Brain microvascular endothelial cell (primary cell): ENCODE measurements at places on chromosomes 11 and 22.

GRCh38 chr11:26027887-26028286 lies 304.0 kb upstream of the ANO3 start:
- DNase-seq, result no peak

GRCh38 chr11:76184551-76184993 lies 21.7 kb downstream of the WNT11 start:
- DNase-seq, result no peak

GRCh38 chr22:24953384-24954113 lies 1.0 kb downstream of the KIAA1671 start:
- DNase-seq, result no peak

- DNase-seq, result peak; percentile 62
These were observed 23.0 kb upstream of the BLID start for GRCh38 chr11:122138744-122139594.

DNA sequence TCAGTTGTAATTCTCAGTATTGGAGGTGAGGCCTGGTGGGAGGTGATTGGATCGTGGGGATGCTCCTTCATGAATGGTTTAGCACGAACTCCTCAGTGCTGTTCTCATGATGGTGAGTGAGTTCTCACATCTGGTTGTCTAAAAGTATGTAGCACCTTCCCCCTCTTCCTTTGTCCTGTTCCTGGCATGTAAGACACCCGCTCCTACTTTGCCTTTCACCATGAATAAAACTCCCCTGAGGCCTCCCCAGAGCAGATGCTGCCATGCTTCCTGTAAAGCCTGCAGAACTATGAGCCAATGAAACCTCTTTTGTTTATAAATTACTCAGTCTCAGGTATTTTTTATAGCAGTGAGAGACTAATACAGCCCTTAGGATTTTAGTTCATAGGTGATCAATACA lies 191.5 kb downstream of the MAML2 start:
- DNase-seq, result no peak

- peak; percentile 69 for DNase-seq
These were observed 4.5 kb upstream of the TIMP3 start for GRCh38 chr22:32796865-32797573.

DNA sequence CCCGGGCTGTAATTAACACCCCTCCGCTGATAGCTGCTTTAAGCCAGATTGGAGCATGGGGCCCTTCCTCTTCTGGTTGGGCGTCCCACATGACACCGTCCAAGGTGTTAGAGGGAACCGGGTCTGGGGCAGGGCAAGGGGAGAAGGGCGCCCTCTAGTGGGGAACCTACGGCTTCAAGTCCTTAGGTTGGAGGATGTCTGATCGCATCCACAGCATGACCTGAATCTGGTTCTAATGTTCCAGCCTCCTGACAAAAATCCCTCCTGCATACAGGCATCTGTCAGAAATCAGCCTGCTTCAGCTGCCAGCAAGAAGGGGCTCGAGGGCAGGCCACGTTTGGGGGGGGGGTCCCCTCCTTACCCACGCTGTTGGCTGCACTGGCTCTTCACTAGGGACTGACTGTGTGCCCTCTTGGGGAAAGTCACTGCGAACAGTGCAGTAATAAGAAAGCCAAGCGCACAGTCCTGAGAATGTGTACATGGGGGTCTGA lies 94.2 kb upstream of the TBCEL start:
- DNase-seq, result no peak

DNA sequence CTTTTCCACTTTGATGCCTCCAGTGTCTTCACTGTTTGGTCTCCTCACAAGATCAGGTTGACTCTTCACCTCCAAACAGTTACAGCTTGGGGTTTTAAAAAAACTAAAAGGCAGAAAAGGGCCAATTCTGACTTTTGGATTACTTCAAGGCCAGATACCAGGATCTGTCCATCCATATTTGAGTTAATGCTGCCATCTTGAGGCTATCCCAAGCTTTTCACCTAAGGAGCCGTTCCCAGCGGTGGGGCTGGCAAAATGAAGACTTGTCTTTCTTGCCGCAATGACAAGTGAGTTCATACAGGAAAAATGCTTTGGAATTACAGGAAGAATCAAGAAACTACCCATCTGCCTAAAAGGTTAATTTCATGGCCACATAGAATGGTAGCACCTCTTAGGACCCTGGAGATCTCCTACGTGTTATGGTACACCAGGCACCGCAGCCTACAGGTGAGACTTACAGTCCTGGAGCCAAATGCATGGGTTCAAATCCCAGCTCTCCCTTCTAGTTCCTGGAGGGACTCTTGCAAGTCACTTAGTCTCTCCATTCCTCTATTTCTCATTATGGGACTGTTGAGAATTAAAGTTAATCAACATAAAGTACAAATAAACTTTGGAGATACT lies 6.0 kb upstream of the OR5B21 start:
- peak; percentile 65 for DNase-seq

DNA sequence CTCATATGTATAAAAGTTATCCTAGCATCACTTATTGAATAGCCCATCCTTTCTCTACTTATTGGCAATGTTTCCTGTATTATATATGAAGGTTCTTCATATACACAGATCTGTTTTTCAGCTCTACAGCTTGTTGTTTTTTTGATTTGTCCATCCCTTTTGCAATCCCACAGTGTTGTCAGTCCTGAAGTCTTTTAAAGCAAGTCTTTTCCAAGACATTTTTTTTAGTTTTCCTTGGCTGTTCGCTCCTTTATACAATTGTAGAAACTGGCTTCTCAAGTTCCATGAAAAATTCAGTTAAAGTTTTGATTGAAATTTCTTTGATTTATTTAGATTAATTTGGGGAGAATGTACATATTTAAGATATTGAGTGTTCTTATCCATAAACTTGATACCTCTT lies 295.3 kb upstream of the SORL1-AS1 start:
- no peak for DNase-seq

DNA sequence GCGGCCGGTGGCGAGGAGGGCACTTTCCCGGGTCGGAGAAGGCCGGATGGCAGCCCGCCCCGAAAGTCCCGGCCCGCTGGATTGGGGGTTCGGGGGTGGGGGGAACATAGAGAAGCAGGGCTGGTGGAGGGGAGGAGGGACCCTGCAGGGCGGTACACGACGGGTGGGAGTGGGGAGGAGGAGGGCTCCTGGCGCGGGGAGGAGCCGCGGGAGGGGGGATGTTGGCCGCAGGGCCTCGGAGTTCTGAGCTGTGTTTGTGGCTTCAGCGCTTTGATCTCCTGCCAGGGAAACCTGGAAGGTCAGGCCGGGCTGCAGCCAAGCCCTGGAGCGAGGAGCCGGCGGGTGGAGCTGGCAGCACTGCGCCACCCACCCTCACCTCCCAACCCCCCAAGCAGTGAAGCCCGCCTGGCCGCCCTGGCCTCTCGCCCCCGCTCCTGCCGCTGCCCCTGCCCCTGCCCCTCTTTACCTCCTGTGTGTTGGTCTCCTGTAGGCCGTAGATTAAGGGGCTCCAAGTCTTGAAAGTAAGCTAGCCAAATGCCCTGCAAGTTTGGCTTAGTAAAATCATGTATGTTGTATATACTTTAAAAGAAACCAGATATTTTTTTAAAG lies 30.9 kb downstream of the C22orf31 start:
- DNase-seq, result peak; percentile 59

DNA sequence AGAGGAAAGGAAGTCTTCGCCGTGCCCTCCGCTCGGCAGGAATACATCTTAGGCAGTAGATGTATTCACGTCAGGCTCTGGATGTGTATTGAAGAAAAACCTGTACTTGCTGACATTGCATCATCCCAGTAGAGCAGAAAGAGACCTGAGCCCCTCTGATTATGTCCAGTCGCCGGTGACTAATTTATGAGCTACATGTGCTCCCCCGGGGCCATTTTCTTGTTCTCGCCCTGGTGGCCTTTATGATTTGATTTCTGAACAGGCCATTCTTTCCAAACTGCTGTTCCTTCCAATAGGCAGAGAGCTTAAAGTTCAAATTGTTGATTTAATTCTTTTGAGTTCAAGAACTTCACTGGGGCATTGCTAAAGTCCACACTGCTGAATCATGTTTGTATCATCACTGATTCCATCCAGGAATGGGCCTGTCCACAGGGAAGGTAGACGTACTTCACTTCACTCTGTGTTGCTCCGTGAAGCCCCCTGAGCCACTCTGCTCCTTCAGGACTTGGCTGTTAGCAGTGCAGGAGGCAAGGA lies 137.3 kb upstream of the RASSF10 start:
- DNase-seq, result no peak

DNA sequence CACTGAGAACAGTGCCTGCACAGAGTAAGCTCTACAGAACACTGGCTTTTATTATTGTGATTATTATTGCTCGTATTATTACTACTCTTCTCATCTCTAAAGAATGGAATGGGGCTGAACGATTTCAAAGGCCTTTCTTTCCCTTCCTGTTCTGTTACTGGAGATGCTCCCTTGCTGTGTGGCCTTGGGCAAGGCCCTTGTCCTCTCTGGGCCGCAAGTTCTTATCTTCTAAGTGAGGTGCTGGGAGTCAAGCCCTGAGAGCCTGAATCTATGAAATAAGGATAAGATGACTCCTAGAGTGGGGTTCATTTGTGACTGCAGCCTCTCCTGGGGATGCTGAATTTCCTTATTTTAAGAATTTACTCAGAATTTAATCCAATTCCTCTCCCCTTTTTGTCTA lies 113.5 kb downstream of the FBXO7 start:
- no peak for DNase-seq

DNA sequence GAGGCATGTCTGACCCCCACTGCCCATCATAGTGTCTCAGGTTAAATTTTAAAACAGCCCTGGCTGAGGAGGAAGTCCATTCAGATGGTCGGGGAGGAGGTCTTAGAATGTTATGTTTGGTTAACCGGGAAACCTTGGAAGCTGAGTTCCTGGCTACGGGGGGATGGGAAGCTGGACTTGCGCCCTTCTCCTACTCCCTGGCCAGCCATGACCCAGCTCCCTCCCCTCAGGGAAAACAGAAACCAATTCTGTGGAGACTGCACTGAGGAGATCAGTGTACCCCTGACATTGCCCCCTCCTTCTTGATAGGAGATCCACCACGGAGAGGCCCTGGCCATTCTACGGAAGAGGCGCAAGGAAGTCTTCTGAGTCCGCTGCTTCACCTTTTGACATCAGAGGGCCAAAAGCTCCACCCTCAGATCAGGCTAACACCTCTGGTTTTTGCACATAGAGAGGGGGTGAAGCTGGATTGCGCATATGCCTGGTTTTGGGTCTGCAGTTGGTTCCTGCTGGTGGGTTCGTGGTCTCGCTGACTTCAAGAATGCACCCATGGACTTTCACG lies 2.7 kb upstream of the KRTAP5-9 start:
- DNase-seq, result no peak

GRCh38 chr11:93727985-93728791 lies 13.1 kb downstream of the TAF1D start:
- DNase-seq, result no peak

DNA sequence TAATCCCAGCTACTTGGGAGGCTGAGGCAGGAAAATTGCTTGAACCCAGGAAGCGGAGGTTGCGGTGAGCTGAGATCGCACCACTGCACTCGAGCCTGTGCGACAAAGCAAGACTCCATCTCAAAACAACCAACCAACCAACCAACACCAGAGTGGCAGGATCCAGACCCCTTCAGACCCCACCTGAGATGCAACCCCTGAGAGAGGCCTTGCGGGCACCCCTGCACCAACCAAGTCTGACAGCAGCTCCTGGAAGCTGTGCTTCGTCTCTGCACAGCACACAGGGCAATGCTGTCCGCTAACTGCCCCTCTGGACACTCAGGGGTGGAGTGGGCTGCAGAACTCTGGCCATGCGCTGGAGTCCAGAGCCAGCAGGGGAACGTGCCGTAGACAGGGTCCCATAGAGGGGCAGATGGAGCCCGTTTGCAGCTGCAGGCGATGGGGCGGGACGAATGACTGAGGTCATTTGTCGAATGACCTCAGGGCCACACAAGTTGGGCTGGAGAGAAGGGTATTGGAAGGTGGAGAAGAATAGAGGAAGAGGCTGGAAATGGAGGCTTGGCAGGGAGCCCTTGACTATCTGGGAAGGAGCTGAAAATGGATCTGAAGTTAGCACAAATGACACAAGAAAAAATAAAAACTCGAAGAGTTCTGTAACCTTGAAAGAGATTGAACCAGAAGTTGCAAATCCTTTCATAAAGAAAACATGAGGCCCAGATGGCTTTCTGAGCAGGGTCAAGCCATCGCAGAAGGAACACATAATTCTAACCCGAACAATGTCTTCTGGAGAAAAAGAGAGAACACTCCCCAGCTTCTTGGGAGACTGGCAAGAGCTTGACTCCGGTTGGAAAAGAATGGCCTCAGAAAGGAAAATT lies 199.7 kb downstream of the CTTN start:
- no peak for DNase-seq

- peak; percentile 51 for DNase-seq
These were observed 100.7 kb downstream of the CELSR1 start for GRCh38 chr22:46436595-46437175.

DNA sequence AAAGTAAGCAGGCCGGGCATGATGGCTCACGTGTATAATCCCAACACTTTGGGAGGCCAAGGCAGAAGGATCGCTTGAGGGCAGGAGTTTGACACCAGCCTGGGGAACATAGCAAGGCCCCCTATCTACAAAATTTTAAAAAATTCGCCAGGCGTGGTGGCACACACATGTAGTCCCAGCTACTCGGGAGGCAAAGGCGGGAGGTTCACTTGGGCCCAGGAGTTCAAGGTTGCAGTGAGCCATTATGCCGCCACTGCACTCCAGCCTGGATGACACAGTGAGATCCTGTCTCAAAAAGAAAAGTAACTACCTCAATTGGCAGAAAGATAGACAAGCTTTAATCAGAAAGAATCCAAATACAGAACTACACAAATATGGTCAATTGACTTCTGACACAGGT lies 31.0 kb downstream of the CADM1 start:
- DNase-seq, result no peak

GRCh38 chr22:38783095-38783615 lies 10.8 kb downstream of the DNAL4 start:
- DNase-seq, result no peak

DNA sequence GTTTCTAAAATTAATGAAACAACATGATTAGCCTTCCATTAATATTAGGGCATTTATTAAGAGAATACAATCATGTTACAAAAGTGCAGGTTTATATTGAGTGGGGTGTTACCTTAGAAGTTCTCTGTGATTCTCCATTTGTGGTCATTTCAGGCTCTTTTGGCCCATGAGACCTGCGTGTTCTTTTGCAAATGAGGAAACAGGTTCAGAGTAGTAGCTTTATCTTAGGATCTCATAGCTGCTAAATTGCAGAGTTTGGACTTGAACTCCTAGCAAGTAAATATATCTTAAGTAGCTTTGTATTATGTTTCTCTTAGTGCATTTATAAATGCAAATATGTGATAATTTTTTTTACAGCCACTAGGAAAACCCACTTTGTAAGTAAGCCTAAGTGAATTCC lies 18.3 kb downstream of the FAR1 start:
- DNase-seq, result no peak

- no peak for DNase-seq
These were observed 4.0 kb downstream of the CRY2 start for GRCh38 chr11:45851228-45851627.
